ENCODE measurements at places on chromosomes 4 and X. TPM values are rescaled to one million over a fixed set of nuclear protein-coding genes. Genes with fewer than 3 reads are reported as not detected.

CCDC120 gene
- 3.0 TPM for total RNA-seq

UGT8 gene
- total RNA-seq, result 0.19 TPM

EFNB1 gene
- 18.9 TPM for total RNA-seq

GPC3 gene
- total RNA-seq, result 11.3 TPM

RASSF6 gene
- not detected for total RNA-seq

SSX4B gene
- not detected for total RNA-seq

TMEM47 gene
- total RNA-seq, result 305 TPM

FRMD7 gene
- 0.69 TPM for total RNA-seq

IL13RA2 gene
- total RNA-seq, result 0.38 TPM

MAP9 gene
- total RNA-seq, result 10.5 TPM

TGIF2LX gene
- not detected for total RNA-seq

UCP1 gene
- total RNA-seq, result not detected

FAM133A gene
- total RNA-seq, result 0.42 TPM

SYTL5 gene
- 0.05 TPM for total RNA-seq

SOD3 gene
- 289 TPM for total RNA-seq

ZNF185 gene
- 7.9 TPM for total RNA-seq

EGFL6 gene
- total RNA-seq, result 0.14 TPM

ADH1C gene
- total RNA-seq, result 2.6 TPM

SLC34A2 gene
- not detected for total RNA-seq

HMX1 gene
- total RNA-seq, result 0.19 TPM

CXCL13 gene
- total RNA-seq, result not detected

NXF3 gene
- 3.1 TPM for total RNA-seq

ABCG2 gene
- total RNA-seq, result 1.6 TPM

AKAP4 gene
- not detected for total RNA-seq

HPSE gene
- 4.4 TPM for total RNA-seq

CCNQ gene
- total RNA-seq, result 15.8 TPM

XPNPEP2 gene
- total RNA-seq, result 11.3 TPM

PRSS12 gene
- 0.48 TPM for total RNA-seq

GAGE12E gene
- not detected for total RNA-seq

NHSL2 gene
- 32.4 TPM for total RNA-seq

IL1RAPL2 gene
- total RNA-seq, result 0.10 TPM

ABLIM2 gene
- 23.8 TPM for total RNA-seq

COL4A6 gene
- 2.3 TPM for total RNA-seq

GUCY1B1 gene
- 26.8 TPM for total RNA-seq

ARMCX1 gene
- total RNA-seq, result 34.0 TPM

MAGEA4 gene
- total RNA-seq, result not detected

TMEM33 gene
- 35.7 TPM for total RNA-seq

KIAA1210 gene
- not detected for total RNA-seq
